ENCODE measurements at places on chromosomes 13 and 19. TPM values are rescaled to one million over a fixed set of nuclear protein-coding genes. Genes with fewer than 3 reads are reported as not detected.

GRCh38 chr13:95920485-95920884, 132.7 kb downstream of the UGGT2 start:
- no peak for DNase-seq

- DNase-seq = no peak
Observed at GRCh38 chr19:1237754-1238368, at the start of gene CBARP. Gene CBARP (minus strand): TSS chr19:1238005. CDS start chr19:1236100, 1,905 bp downstream.

GRCh38 chr19:42281146-42281826, 12.2 kb downstream of the CIC start:
- DNase-seq = peak; percentile 56

Gene WASF3
- total RNA-seq = not detected

Gene FUT3
- not detected for total RNA-seq
